ENCODE measurements at places on chromosomes 5 and 9.

- no peak for DNase-seq
Observed at GRCh38 chr9:34589636-34590380, at the start of gene CNTFR. Gene CNTFR, minus strand, starts transcription at chr9:34589724. Its CDS starts 20,743 bp downstream, at chr9:34568981.

DNA sequence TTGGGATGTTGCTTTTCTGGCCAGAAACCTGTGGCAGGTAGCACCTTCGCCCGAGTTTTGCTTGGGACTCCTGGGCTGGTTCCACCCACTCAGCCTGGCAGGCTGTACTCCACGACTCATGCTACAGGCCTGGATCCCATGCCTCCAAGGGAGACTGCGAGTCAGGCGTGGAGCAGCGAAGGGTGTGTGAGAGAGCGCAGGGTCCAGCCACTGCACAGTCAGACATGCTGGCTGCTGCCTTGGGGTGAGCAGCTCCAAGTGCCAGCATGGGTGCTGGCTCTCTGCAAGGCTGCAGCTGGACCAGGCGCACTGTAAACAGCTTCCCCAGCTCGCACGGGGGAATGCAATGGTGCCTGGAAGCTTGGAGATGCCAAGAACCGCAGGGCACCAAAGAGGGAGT lies 249.6 kb upstream of the EDIL3 start:
- no peak for DNase-seq

DNA sequence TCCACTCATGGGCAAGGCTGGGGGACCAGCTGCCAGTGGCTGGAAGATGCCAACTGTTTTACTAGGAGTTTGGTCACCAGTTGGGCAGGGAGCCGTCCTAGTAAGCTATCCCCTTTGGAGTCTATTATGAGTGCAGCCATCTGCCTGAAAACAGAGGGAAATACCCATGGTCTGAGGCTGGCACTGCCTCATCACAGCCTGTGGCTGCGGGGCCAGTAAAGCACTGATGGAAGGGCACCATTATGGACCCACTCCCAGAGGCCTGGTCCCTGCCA lies 187.2 kb upstream of the PANK3 start:
- no peak for DNase-seq

DNA sequence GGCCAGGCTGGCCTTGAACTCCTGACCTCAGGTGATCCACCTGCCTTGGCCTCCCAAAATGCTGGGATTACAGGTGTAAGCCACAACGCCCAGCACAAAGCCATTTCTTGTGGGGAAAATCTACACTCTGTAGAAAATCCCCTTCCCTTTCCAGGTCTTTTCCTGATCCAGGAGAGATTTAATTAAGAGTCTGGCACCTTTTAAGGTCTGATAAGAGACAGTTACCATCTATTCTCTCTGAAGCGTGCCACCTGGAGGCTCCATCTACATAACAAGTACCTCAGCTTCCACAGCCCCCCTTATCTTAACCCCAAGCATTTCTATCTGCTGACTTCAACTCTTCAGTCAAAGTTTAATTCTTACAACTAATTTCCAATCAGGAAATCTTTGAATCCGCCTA lies 71.4 kb upstream of the CDK20 start:
- no peak for DNase-seq

- no peak for DNase-seq
Observed at GRCh38 chr9:136082496-136083361, 12.4 kb downstream of the NACC2 start.

- no peak for DNase-seq
Observed at GRCh38 chr9:75169623-75170022, 81.3 kb downstream of the OSTF1 start.

- no peak for DNase-seq
Observed at GRCh38 chr9:135272608-135273007, 185.1 kb downstream of the OLFM1 start.

DNA sequence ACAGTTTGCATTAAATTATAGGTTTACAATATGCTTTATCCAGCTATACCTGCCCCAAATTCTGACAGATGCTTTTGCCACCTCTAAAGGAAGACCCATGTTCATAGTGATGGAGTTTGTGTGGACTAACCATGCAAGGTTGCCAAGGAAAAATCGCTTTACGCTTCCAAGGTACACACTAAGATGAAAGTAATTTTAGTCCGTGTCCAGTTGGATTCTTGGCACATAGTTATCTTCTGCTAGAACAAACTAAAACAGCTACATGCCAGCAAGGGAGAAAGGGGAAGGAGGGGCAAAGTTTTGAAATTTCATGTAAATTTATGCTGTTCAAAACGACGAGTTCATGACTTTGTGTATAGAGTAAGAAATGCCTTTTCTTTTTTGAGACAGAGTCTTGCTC lies 41.0 kb downstream of the FXN start:
- DNase-seq: no peak

GRCh38 chr9:98867429-98868168 lies 60.1 kb downstream of the GALNT12 start:
- DNase-seq: no peak

- no peak for DNase-seq
Observed at GRCh38 chr5:107539726-107540330, 130.9 kb downstream of the EFNA5 start.

DNA sequence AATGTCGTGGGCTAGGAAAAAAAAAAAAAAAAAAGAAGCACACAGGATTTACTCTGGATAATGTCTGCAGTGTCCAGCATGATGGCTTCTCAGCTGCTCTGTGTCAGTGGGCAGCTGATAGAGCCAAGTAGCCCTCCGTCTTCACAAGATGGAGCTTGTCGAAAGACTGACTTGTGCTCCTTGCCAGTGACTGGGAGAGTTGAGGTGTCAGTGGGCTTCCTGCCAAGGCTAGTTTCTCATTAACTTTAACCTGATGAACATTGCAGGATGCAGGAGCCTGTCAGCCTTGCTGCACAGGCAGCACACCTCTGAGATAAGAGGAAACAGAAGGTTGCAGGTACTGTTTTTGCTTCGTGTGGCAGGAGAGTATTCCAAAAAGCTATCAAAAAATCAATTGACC lies 171.4 kb upstream of the SGCD start:
- DNase-seq: no peak

DNA sequence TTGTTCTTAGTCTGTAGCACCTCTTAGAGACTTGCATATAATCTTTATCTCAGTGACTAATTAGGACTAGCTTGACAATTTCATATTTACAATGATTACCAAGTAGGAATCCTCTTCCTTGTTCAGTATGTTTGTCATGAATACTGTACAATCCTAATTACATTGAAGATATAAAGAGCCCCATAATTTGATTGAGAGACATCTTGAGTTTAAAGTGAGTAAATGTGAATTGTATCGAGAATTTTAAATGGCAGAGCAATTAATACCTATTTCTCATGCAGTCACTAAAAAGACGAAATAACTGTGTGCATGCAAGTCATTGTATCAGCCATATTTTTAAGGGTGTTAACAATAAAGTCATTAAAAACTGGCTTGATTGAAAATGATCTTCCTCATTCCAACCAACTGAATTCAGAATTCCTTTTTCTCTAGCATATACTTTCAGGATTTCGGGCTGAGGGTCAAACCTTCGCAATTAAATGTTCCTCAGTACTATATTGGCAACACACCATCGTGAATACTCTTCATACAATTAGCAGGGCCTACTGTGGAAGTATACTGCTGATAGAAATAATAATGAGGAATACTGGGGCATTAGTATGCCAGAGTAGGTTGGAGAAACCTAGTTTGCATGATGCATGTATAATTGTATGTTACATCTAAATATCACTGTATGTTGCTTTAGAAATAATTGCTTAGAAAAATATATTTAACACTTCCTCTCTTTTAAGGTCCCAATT lies 284.7 kb upstream of the TMEM161B start:
- DNase-seq: no peak

- peak; percentile 84 for DNase-seq
Observed at GRCh38 chr5:151771259-151772028, at the start of gene G3BP1. Gene G3BP1, plus strand, starts transcription at chr5:151771954. Its CDS starts 14,667 bp downstream, at chr5:151786621.

GRCh38 chr9:17744786-17745185 lies 165.9 kb downstream of the SH3GL2 start:
- DNase-seq: no peak

DNA sequence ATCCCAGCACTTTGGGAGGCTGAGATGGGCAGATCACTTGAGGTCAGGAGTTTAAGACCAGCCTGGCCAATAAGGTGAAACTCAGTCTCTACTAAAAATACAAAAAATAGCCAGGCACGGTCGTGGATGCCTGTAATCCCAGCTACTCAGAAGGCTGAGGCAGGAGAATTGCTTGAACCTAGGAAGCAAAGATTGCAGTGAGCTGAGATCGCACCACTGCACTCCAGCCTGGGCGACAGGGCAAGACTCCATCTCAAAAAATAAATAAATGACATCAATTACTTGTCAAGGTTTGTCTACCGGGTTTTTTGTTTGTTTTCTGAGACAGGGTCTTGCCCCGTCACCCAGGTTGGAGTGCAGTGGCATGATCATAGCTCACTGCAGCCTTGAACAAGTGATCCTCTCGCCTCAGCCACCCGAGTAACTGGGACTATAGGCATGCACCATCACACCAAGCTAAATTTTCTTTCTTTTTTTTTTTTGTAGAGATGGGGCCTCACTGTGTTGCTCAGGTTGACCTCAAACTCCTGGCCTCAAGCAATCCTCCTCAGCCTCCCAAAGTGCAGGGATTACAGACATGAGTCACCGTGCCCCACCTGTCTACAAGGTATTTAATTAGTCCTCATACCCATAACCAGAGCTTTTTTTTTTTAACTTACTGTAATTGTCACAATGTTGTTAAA lies 64.9 kb downstream of the SUSD1 start:
- DNase-seq: no peak

All from GM12891 (cell line).